Activated T-helper 2 cell treated with anti-CD3 and anti-CD28 coated beads, Interferon-gamma antibody, Interleukin-2, Interleukin-4, amounts not matched to agents 10 μg/mL and 5 μg/mL and 100 μg/mL, durations not matched to agents 14 hours and 24 hours and 36 hours (primary cell): ENCODE measurements at places on chromosomes 3 and 15.

DNA sequence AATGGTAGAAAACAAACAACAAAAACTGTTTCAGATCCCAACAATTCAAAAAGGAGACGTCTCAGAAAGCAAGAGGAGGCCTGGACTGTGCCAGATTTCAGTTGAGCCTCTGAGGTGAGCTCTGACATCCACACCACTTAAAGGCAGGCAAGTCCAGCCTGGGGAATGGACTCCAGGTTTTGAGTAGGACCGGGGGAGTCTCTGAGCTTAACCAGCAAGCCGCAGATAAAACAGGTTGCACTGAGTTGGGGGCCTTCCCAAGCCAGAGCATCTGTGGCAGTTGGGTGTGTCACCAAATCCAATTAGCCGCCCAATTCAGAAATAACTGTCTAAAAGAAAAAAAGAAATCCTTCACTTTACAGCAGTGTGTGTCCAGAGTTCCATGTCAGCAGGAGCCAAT lies 54.7 kb downstream of the OXNAD1 start:
- no peak for DNase-seq

DNA sequence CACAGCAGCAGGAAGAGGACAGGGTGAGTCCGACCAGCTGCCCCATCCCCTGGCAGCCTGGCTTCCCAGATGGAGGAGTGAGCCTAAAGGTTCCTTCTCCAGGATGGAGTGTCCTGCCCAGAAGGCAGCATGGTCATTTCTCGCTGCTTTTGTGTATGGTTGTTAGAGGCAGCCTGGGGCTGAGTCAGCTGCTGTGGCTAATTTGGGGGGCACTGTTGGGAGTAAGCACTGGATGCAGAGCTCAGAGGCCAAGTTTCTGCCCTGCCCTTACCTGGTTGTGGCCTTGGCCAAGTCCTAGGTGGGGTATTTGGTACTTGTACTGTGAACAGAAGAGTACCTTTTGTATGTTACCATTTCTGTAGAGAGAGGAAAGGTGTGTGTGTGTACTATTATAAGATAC lies 78.6 kb downstream of the ADAMTS7 start:
- DNase-seq: no peak

GRCh38 chr3:172213904-172214303 lies 174.5 kb downstream of the FNDC3B start:
- DNase-seq: no peak

- DNase-seq: no peak
Observed at GRCh38 chr15:71275098-71275497, 159.8 kb downstream of the THSD4 start.

DNA sequence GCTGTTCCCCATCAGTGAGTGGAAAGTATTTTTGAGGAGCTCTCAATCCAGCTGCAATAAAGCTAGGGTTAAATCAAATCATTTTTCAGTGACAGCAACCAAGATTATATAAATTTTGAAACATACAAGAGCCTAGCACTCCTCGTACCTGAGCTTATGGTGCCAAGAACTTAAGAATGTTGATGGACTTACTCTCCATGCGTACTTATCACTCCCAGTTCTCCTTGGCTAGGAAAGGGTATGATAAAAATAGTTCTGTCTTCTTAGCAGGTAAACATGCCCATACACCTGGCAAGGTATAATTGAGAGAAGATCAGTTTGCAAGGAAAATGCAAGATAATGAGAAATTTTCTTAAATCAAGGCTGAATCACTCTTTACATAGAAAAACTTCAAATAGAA lies 64.5 kb upstream of the SEMA6D start:
- DNase-seq: no peak

- no peak for DNase-seq
Observed at GRCh38 chr3:77459926-77460325, 420.0 kb downstream of the ROBO2 start.

GRCh38 chr3:63800097-63800496 lies 19.0 kb upstream of the C3orf49 start:
- DNase-seq: no peak

DNA sequence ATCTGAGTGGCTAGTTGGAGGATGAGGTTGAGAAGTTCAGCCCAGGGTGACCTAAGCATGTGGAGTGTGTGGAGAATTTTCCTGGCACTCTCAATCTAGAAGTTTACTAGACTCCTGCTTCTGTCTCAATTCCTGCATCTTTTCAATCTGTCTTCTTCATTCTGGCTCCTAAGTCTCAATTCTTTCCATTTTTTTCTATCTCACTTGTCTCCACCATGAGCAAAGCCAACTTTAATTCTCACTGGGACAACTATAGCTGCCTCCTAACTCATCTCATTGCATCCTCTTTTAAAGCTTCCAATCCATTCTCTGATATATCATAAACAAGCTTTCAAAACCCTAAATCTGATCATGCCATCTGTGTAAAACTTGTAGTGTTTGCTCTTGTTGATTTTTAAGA lies 569.3 kb downstream of the NAALADL2 start:
- no peak for DNase-seq

DNA sequence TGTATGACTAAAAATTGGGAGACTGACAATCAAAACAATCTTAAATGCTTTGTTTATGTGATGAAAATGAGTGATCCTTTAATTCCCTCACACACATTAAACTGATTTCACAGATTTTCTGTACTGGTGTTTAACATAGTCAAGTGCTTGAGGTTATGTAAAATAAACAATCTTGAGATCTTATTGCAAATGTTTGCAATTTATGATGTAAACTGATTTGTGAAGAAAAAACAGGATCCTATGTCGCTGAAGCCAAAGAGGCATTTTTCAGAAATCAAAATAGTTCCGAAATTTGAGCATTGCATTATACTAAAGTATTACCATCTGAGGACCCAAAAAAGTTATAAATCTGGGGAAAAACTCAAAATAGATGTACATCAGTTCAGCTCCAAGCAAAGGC lies 12.7 kb downstream of the SHOX2 start:
- no peak for DNase-seq

- DNase-seq: no peak
Observed at GRCh38 chr3:143206955-143207337, 87.4 kb downstream of the CHST2 start.

DNA sequence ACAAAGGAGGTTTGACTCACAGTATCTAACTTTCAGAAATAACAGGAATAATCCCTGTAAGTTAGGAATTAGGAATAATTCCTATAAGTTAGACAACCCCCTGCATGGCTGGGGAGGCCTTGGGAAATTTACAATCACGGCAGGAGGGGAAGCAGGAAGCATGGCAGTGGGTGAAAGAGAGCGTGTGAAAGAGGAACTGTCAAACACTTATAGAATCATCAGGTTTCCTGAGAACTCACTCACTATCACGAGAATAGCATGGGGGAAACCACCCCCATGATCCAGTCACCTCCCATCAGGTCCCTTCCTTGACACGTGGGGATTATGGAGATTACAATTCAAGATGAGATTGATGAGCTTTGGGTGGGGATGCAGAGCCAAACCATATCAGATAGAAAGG lies 385.5 kb downstream of the IL20RB start:
- no peak for DNase-seq

GRCh38 chr3:46882377-46883053 lies 5.0 kb downstream of the PTH1R start:
- no peak for DNase-seq

- DNase-seq: no peak
Observed at GRCh38 chr15:99944131-99944530, 210.9 kb upstream of the LYSMD4 start.

DNA sequence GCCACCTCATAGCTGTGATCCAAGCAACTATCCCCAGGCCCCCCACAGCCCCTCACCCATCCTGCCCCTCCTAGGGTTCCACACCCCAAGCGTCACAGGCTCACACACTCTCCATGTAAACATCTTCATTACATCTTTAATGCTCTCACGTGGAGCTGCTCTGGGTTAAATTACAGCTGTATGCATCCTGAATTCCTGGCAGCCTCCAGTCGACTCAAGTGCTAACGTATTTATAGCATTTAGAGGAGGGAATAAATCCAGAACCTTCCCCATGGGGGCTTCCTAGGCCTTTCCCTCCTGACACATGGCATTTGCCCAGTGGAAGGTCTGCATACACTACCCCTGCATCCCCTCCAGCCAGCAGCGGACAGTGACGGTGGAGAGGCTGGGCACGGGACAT lies 9.6 kb downstream of the C3orf18 start:
- DNase-seq: no peak

DNA sequence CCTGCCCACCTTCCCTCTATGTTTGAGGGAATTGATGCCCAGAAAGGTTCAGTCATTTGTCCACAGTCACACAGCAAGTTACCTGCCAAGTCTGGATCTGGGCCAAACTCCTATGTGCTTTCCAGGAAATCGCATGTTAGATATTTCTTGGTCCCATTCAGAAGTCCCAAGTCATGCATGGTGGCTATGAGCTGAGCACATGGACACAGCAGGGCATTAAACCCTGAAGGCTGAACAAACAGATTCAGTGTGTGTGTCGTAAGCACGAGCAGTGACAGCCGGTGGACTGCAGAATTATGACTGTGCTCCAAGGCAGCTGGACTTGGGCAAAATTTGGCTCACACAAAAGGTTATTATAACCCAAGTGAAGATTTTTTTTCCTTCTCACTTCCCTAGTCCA lies 11.4 kb upstream of the SLC6A6 start:
- no peak for DNase-seq
